Frontal cortex (tissue), 4 donors: ENCODE measurements at places on chromosomes 11 and 22.

GRCh38 chr11:27471589-27472397 is 797 bp downstream of the LGR4 start:
- peak; percentile 56 for DNase-seq

DNA sequence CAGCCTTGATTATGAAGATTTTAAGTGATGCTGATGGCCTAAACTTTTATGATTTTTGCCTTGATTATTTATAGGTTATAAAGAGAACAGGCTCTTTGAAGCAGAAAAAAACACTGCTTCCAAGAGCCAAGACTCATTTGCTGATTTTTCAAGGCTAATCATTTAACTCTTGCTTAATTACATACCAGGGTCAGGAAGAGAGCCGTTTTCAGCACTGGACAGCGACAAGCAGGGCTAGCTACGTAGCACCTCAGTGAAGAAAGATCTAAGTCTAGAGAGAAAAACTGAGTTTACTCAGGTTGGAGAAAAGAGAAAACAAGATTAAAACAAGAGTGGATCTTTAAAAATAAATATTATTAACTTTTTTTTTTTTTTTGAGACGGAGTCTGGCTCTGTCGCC is 615.4 kb upstream of the B3GAT1 start:
- DNase-seq = no peak

DNA sequence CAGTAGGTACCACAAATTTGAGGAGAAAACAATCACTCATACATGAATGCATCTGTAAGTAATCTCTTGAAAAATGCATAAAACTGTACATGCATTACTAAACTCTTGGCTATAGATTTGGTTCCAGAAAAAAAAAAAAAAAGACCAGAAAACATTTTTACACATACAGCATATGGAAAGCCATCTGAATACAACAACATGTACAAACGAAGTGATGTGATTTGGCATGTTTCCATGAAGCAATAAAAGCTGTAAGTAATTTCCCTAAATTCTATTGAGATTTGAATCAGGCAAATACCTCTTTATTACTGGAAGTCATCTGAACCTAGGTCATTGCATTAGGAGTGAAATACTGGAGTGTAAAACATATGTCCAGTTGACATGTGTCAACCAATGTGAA is 31.9 kb upstream of the ZC3H12C start:
- DNase-seq = no peak

DNA sequence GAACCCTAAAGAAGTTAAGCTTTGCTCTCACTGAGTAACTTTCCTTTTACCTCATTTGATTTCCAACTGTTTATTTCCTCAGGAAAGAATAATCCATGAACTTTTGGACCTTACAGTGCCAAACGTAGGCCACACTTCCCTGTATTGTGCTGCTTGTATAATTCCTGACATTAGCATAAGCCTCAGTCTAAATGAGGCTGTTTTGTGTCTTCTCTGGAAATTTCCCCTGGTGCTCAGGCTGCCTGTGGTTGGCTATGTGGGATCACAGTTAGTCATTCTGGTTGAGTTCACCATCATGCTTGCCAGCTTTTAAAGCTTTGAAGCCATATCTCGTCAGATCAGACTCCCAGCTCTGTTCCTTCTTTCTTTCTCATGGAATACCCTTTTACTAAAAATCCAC is 107.0 kb downstream of the FAM76B start:
- DNase-seq = no peak
